T1000 (cell line): ENCODE measurements at places on chromosomes 1 and 21.

- no peak for DNase-seq
These were observed 57.6 kb downstream of the WLS start for GRCh38 chr1:68174738-68175113.

DNA sequence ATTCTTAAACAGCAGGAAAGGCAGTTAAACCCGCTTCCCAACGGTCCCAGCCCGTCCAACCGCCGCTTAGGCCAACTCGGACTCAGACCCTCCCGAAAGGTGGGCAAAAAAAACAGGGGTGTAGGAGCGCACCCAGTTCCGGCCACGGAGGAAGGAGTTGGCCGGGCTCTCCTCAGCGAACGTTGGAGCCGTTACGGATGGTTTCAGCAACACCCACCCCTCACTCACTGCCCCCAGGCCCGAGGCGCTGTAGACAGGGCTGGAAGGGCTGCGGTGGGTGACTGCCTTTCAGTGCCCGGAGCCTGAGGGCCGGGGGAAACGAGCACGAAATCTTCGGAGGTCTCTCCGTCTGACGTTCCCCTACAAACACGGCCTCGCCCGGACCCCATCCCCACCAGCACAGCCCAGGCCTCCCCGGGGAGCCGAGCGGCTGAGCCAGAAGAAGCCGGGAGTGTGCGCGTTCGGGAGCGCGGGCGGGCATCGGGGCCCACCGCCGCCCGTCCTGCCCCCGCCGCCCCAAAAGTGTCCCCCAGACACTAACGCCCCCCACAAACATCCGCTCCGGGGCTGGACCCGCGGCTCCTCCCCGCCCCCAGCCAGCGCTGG is 1.3 kb downstream of the KDM5B start:
- no peak for DNase-seq

DNA sequence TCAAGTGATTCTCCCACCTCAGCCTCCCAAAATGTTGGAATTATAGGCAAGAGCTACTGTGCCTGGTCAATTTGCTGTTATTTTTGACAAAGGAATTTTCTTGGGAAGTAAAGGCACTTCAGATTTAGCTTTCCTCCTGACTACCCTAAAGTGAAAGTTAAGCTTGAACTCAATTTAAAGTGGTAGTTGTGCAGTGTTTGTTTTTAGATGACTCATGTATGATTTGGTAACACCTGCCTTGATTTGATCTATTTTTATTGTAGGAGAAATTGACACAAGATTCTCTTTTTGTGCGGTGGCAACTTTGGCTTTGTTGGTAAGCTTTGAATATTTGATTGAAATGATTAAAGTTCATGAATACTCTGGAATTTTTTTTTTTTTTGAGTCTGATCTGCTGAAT is 5.0 kb downstream of the RABGGTB start:
- no peak for DNase-seq

- DNase-seq = no peak
These were observed 24.0 kb downstream of the EXOC8 start for GRCh38 chr1:231313661-231314060.

DNA sequence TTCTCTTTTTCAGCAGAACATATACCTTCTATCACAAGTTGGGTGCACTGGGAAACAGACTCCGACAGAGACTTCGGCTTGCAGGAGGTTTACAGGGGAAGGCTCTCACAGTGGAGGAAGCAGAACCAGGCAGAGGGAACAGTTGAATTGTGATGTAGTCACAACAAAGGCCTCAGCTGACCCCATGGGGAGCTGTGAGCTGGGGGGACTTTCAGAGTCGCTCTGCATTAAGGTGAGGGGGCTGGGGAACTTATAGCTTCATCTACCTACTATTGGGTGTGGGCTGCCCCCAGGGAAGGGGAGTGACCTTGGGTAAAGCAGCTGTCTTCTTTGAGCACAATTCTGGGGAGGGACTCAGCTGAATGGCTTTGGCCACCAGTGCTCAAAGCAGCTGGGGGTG is 94.9 kb upstream of the POU3F1 start:
- DNase-seq = no peak

- DNase-seq = no peak
These were observed 12.6 kb downstream of the ETV3L start for GRCh38 chr1:157087030-157087429.

GRCh38 chr1:2594001-2594640 is 7.5 kb downstream of the PRXL2B start:
- DNase-seq = no peak

DNA sequence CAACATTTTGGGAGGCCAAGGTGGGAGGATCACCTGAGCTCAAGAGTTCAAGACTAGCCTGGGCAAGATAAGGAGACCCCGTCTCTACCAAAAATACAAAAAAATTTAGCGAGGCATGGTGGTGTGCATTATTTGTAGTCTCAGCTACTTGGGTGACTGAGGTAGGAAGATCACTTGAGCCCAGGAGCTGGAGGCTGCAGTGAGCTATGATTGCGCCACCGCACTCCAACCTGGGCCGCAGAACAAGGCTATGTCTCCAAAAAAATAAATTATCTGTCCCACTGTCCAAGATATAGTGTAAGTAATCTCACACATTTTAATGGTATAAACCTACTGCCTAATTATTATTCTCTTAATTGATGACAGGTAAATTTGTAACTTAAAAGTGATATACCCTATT is 12.8 kb downstream of the ARID4B start:
- DNase-seq = no peak

DNA sequence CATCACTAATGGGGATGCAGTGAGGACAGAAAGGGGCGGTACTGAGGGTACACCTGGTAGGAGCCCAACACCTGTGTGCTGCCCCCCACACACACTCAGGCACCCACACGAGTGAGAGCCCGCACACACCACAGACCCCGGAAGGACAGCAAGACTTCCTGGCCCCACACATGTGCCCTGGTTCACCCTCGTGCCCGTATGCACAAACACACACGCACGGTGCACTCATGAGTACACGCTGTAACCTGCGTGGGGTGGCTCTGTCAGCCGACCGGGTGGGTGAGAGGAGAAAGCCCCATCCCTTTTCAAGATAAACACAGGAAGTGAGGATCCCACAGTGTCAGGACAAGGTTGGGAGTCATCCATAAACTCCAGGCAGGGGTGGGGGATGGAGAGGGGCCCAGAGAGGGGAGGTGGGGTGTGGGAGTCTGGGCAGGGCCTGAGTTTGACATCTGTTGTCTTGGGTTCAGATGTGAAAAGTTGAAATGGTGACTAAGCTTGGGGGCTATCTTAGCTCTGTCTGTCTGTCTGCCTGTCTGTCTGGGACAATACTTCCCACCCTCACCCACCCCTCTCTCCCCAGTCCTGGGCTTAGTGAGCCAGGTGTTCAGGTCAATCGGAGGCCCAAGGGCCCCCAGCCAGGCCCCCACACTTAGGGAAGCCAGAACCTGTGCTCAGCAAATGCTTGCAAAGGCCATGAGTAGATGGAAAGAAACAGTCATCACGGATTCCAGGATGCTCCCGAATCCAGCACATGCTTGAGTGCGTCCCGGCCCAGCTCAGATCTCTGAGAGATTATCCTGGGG is 119.8 kb upstream of the ZBTB40 start:
- DNase-seq = no peak

DNA sequence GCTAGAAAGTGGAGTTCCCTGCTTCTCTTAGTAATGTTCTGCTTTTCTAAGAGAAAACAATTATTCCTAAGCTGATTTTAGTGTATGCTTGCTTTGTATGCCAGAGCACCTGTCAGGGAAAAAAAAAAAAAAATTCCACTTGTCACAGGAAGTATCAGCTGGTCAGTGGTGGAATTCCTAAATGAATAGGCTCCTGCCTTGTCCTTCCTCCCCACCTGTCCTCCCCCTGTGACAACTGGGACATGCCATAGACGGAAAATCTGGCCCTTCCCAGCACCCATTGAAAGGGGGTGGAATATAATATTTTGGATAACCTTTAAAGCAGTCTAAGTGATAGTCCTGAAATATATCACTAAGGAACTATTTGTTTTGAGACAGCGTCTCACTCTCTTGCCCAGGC is 10.8 kb downstream of the FNDC5 start:
- no peak for DNase-seq

DNA sequence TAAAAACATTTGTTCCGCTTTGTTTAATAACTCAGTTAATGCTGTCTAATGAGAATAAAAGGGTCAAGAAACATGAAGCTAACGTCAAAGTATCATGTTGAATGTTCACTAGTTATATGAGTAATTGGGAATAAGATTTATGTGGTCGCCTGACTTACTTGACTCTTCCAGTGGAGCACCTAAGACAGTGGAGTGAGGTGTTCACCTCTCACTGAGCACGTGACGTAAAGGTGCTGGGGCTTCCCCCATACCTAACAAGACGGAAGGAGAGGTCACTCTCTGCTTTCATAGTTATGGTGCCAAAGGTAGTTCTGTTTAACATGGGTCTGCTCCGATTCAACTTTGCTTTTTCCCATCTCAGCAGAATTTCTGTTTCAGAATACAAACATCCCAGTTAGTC is 686 bp downstream of the KMO start:
- DNase-seq = no peak

DNA sequence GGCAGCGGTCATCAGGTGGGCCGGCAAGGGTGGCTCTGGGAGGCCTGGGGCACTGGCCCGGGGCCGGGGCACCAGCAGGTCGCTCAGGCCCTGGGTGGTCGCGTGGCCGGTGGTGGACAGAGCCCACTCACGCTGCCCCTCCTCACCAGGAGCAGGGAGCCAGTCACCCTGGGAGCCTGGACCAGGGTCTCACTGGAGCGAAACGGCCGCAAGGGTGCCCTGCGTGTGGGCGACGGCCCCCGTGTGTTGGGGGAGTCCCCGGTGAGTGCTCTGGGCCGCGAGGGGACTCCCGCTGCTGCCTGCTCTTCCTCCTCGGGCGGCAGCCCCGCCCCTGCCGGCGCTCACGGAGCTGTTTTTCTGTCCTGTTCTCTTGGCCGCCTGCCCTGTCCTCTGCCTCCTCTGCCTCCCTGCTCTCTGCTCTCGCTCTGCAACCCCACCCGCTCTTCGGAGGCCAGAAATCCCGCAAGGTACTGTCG is 23.5 kb downstream of the RNF223 start:
- DNase-seq = no peak

GRCh38 chr1:51299981-51300670 is 30.2 kb downstream of the TTC39A start:
- no peak for DNase-seq

- DNase-seq = no peak
These were observed 1.2 kb downstream of the SYTL1 start for GRCh38 chr1:27342778-27343638.

DNA sequence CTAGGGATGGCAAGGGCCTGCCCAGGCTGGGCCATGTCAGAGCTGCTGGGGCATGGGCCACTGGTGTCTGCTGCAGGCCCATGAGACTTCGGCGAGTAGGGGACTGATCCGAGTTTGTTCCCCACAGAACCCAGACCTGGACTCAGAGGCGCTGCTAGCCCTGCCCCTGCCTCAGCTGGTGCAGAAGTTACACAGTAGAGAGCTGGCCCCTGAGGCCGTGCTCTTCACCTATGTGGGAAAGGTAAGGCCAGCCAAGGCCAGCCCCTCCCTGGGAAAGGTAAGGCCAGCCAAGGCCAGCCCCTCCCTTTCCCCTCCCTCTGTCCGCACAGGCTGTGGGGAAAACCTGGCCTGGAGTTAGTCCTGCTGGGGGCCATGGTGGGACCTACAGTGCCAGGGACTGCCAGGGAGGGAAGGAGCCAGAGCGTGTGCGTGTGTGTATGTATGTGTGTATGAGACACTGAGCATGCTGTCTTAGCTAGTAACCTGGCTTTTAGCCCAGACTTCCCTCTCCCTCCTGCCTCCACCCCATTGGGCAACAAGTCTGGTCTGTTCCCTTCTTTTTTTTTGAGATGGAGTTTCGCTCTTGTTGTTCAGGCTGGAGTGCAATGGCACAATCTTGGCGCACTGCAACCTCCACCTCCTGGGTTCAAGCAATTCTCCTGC is 8.0 kb downstream of the FAAH start:
- DNase-seq = no peak

- DNase-seq = no peak
These were observed 75.9 kb upstream of the ETS2 start for GRCh38 chr21:38729754-38730379.

DNA sequence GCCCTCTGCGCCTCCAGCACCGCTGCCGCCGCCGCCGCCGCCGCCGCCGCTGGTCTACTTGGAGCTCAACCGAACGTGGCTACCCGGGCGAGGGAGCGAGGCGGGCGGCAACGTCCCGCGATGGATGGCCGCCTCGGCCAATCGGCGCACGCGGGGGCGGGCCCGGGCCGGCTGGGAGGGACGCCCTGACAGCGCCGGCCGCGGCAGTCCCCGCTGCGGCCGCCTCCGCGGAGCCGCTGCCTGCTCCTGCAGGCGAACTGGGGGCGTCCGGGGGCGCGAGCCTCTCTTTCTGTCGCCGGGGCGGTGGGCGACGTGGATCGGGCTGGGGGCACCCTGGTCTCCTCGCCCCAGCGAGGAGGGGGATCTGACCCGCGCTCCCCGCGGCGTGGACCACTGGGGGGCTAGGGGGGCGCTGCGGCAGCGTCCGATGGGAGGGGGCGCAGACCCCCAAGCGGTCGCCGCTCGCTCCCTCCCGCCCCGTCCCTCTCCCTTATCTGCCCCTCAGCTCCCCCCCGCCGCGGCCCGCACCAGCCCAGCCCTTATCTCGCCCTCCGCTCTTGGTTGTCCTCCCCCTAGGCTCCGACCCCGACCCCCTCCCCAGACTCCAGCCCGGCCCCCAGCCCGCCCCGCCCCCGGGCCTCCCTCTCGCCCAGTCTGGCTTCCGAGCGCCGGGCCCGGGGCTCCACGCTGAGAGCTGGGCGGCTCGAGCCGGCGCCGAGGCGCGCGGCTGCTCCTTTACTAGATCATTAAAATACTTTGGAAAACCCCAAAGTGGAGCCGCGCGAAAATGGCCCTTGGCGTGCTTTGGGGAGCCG is at the start of gene SSBP3:
Gene SSBP3, minus strand, starts transcription at position 56 of the 815 bp plus-strand sequence.
- DNase-seq = peak; percentile 89

DNA sequence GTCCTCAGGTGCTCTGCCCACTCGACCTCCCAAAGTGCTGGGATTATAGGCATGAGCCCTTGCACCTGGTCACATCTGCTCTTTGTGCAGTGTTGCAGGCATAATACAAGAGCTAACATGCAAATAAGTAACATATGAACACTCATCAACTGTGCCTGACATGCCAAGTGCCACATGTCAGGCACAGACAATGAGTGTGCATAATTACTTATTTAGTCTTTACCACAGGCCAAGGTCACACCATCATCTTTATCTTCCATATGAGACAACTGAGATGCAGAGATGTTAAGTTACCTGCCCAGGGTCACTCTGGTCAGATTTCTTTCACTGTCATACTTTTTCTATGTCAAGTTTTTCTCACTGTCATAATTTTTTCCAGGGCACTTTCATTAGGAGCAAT is 126.1 kb downstream of the PPIAL4G start:
- no peak for DNase-seq

DNA sequence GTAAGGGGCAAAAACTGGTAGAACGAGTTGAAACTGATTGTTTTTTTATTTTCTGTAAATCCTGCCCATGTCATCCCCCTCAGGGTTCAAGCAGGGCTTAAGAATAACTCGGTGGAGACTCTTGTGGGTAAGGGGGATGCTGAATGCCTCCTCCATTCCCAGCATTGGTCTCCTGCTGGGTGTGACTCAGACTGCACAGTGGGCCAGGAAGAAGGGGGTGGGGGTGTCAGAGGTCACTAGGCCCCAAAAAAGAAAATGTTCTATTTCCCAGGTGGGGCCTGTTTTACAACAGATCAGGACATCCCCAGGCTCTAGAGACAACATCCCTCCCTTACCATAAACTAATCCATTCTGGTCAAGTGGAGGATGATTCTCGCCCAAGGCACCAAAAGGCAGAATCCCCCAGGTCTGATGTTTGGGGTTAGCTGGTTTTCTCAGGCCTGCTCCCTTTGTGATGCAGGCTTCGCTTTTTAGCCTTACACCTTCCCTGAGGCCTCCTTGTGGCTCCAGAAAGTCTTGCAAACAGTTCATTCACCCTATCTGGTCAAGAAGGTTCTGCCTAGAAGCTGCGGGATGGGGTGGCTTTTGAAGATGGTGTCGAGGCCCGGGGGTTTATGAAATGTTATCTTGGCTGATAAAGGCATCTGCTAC is 10.7 kb upstream of the GRHL3 start:
- DNase-seq = no peak
